Immature natural killer cell (primary cell): ENCODE measurements at places on chromosomes 12 and 14.

GRCh38 chr12:53505555-53506449, 1.5 kb downstream of the NPFF start:
- DNase-seq = no peak

GRCh38 chr12:112524676-112525425, 106.1 kb downstream of the PTPN11 start:
- no peak for DNase-seq

DNA sequence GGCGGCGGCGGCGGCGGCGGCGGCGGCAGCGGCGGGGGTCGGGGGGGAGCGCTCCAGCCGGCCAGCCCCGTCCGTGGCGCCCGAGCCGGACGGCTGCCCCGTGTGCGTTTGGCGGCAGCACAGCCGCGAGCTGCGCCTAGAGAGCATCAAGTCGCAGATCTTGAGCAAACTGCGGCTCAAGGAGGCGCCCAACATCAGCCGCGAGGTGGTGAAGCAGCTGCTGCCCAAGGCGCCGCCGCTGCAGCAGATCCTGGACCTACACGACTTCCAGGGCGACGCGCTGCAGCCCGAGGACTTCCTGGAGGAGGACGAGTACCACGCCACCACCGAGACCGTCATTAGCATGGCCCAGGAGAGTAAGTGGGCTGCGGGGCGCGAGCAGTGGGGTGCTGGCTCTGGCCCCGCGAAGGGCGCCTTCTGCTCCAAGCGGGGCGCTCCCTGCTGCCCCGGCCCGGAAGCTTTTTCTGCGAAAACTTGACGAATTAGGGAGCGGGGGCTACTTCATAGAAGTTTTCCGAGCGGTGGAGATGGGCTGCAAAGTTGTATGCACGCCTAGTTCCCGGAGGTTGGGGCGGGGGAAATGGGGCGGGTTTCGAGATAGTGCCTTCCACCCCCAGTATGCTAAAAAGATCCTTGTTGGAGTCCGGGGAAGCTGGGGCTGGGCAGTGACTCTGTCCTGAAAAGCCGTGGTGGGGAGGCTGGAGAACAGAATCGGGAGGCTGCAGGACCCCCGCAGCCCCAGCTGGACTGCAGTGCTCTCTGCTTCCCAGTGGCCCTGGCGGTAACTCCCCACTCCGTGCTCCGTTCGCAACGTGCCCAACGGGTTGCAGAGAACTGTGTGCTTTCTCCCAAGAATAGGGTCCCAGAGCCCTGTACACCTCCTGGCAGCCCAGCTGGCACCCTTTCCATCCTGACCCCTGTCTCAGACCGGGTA, 751 bp downstream of the GDF11 start:
- peak; percentile 51 for DNase-seq

GRCh38 chr12:56229916-56230431, at the start of gene SLC39A5:
Gene SLC39A5, plus strand, starts transcription at chr12:56230051. Its CDS starts 1,224 bp downstream, at chr12:56231275.
- DNase-seq = no peak

- no peak for DNase-seq
Measured at GRCh38 chr12:119147847-119148448, 30.8 kb upstream of the HSPB8 start.

DNA sequence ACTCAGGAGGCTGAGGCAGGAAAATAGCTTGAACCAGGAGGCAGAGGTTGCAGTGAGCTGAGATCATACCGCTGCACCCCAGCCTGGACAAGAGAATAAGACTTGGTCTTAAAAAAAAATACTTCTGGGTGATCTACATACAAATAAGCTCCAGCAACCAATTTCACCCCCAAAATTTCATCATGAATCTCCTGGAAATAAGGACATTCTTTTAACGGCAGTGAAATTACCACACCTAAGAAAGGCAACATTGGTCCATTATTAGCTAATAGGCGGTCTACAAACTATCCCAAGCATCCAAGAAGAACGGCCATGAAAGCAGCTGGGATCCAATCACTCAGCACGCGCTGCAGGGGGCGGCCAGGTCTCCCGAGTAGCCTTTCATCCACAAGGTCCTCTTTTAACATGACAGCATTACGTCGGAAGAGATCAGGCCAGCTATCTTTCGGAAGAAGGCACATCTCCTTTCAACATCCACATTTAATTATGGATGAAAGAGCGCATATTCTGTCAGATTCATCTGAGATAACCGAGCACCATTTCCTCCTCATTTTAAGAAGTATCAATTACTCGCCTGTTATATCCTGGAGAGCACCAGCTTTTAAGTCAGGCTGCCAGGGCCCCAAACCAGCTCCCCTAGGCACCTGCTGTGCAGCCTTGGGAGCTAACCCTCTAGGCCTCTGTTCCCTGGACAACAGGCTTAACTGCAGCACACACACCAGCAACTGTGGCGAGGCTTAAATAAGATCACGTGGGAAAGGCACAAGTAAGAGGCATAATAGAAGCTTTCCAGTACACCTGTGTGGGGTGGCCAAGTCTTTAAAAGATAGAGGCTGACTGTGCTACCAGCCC, 4.2 kb downstream of the SLC15A4 start:
- no peak for DNase-seq

GRCh38 chr14:77458249-77458950, 507 bp downstream of the AHSA1 start:
- DNase-seq = no peak

- DNase-seq = no peak
Measured at GRCh38 chr12:19822476-19822875, 383.2 kb downstream of the AEBP2 start.

- no peak for DNase-seq
Measured at GRCh38 chr12:29066011-29066588, 83.0 kb upstream of the FAR2 start.

GRCh38 chr12:78403681-78404080, 460.9 kb upstream of the SYT1 start:
- no peak for DNase-seq

- no peak for DNase-seq
Measured at GRCh38 chr12:47362126-47362705, 282.5 kb upstream of the AMIGO2 start.

DNA sequence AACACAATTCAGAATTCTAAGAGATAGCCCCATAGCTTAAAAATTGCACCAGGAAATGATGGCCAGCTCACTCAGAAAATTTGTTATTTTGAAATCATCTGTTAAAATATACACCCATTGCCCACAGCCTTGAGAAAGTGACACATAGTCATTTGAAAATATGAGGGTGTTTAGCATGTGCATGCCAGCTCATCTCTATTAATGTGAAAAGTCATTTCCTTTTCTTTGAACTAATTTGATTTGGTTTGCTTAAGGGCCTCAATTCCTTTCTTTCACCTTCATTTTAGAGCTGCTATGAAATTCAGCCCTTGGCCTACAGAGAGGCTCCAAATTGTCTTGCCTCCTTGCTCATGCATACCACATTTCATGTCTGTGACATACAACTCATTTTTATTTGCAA, 241.4 kb downstream of the PHLDA1 start:
- DNase-seq = no peak

DNA sequence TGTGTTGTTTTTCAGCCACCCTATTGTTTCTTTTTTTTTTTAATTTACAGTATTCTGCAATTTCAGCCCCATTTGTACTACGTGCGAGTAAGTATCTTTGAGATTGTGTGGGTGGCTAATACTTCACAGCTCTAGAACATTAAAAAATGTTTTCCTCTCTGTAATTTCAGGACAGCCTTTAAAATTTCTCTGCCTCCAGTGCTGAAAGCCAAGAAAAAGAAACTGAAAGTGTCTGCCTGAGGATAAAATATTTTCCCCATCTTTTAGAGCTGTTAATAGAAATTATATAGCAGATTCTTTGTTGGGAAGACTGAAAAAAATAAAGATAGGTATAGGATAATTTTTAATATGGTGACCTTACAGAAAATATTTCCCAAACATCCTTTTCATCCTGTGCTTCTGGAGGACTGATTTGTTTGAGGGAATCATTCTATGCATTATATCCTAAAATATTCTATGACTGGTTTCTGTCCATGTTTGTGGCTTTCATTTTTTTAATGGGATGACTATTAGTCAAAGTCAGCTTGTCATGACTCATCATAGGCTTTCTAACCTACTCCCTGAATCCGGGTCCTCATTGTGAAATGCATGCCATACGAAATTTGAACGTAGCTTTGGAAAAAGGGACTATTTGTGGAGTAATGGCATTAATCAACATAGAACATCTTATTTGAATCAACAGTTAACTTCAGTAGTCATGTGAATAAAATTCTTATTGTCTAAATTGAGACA, 10.8 kb upstream of the TCTN2 start:
- no peak for DNase-seq

DNA sequence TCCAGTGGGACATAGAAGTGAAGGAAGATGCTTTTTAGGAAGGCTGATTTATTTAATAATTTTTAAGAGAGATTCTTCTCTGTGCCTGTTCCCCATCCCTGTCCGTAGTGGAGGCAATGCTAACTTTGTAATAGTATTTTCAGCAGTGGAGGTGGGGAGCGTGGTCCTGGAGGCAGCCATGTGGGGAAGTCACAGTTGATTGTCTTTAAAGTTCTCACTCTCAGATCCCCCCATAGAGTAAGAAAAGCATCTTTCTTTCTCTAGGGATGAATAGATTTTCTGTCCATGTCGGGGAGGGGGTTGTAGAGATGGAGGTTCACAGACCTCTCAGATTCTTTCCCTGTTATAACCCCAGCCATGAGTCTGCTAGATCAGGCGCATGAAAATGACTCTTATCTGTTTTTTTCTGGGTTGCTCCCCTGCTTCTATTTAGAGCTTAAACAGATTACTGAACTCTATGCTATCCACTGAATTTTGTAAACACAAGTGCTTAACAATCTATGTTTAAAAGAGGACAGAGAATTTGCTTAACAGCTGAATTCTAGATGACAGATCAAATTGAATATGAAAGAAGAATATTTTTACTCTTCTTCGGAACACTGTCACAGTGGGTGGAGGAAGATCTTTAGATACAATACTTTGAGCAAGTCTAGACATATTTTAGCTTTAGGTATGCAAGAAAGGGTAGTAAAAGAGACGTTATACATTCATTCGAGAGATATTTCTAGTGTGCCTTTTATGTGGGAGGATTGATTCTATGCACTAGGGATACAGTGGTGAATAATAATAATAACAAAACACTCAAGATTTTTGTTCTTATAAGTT, 25.3 kb downstream of the TMEM117 start:
- no peak for DNase-seq

GRCh38 chr14:95015046-95015445, 142.3 kb downstream of the DICER1 start:
- DNase-seq = no peak

GRCh38 chr12:90428465-90428864, 526.5 kb downstream of the CCER1 start:
- no peak for DNase-seq

- DNase-seq = no peak
Measured at GRCh38 chr14:83548061-83548839, 1981.7 kb upstream of the FLRT2 start.

DNA sequence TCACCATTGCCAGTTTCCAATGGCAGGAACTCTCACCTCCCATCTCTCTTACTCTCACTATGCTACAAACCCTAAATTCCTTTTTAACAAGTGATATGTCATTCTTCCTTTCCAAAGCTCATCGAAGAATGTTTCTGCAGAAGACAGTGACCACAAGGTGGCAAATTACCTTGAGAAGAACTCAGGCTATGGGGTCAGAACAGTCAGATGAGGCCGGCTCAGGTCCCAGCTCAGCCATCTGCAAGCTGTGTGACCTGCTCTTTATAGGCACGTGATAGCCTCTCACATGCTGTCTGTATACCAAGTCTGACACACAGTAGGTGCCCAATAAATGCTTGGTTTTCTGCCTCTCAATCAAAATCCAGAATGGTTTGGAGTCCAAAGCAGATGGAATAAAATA, 80.7 kb downstream of the FOXN3 start:
- no peak for DNase-seq

DNA sequence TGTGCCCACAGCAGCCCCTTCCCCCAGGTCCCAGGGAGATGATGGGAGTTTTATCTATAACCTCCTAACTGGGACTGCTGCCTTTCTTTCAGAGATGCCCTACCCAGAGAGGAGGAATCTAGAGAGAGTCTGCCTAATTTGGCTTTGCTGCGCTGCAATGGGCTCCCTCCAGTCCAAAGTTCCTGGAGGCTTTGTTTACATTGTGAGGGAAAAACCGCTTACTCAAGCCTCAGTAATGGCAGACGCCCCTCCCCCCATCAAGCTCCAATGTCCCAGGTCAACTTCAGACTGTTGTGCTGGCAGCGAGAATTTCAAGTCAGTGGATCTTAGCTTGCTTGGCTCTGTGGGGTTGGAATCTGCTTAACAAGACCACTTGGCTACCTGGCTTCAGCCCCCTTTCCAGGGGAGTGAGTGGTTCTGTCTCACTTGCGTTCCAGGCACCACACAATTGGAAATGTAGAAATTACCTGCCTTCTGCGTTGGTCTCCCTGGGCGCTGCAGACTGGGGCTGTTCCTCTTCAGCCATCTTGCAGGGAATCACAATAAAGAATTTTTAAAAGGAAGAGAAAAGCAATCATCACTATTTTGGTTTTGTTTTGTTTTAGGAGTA, 262.5 kb downstream of the FOXG1 start:
- no peak for DNase-seq

- no peak for DNase-seq
Measured at GRCh38 chr12:97046901-97047300, 139.8 kb downstream of the NEDD1 start.

DNA sequence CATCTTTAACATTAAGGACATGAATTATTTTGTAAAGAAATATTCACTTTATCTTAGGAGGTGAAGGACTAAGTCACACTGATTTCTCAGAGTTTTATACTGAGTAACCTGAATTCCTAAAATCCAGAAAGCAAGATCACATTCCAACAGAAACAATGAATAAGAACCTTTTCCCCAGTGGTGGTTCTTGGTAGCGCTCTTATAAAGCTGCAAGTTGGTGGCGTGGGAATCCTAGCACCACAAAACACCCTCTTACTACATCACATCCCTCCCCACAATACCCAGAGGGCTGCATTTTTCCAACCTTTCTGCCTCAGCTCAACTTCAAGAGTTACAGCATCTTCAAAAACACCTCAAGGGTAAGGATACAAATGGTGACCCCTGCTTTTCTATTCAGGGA, 44.0 kb upstream of the SMUG1 start:
- DNase-seq = no peak

DNA sequence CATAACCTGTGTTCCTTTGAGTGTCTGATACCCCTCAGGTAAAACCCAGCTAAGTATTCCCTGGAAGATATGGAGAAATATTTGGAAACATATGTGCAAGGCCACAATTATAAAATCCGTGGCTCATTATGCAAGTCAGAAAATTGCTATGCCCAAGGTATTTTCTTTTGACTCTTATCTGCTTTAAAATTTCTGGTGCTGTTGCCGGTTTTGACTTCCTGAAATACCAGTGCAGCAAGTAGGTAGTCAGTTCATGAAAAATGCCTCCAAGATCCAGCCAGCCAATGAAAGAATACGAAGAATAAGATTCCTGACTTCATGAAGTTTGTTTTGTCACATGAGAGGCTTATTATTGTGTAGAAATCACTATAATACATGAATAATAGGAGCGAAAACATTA, 20.2 kb upstream of the FUT8 start:
- DNase-seq = no peak
